ENCODE measurements at places on chromosomes 4 and X. TPM values are rescaled to one million over a fixed set of nuclear protein-coding genes. Genes with fewer than 3 reads are reported as not detected.

Gene LIMCH1
- total RNA-seq, result 3.2 TPM

Gene GLRA3
- total RNA-seq, result not detected

- DNase-seq, result no peak
These were observed 119.0 kb upstream of the MAP9 start for GRCh38 chr4:155495572-155496293.

DNA sequence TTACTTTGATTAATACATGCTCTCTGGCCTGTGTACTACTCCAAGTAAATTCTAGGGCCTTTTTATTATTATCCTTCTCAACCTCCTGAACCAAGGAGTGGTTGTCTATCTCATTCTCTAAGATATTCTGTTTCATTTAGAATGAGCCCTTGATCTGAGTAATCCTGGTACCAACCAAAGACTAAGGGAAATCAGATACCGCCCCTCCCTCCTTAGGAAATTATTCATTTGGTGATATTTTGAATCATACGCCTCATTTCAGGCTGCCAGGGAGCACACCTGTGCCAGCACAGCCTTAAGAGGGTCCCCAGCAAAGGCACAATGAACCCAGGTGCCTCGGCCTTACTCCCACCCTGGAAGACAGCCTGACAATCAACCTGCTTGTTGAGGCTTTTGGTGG lies 73.2 kb upstream of the STARD8 start:
- DNase-seq, result no peak

GRCh38 chrX:12802741-12803140 lies 11.5 kb downstream of the PRPS2 start:
- no peak for DNase-seq

DNA sequence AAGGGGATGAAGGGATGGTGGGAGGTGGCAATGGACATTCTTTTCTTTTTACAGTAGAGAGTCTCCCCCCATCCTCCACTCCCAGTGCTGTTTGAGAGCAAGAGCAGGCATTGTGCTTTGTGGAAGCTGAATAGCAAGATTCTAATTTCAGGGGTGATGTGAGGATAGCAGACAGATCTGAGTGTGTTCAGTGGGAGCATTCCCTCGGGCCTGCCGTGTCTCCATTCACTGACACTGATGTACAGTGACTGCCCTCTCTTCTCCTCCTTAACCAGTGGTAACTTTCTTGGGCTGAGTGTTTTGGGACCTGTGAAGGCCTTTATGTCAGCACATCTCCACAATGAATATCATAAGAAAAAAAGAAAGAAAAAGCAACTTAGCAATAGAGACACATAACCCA lies 396.6 kb upstream of the RPS6KA3 start:
- no peak for DNase-seq

Measured in endodermal cell (in vitro differentiated cells).